Jurkat, Clone E6-1 (cell line): ENCODE measurements at places on chromosomes 12 and 14.

GRCh38 chr12:30880061-30880460, 46.5 kb upstream of the TSPAN11 start:
- DNase-seq, result no peak

DNA sequence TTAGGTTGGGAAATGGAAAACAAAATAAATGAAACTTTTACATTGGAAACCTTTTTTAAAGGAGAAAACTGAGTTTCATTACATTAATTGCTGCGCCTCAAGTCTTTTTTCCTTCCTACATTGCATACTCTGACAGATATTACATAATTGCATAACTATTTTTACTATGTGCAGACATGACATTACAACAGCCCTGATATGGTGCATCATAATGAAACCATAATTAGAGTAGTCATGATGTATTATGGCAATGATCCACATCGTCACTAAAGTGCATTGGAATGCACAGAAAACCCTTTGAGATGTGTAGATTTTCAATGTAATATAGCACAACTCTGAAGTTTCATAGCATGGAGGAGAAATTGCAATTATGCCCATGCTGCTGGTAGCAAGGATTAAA, 217.8 kb upstream of the NPAS3 start:
- no peak for DNase-seq

- no peak for DNase-seq
These were observed 26.8 kb upstream of the IRF2BPL start for GRCh38 chr14:77055306-77055705.

DNA sequence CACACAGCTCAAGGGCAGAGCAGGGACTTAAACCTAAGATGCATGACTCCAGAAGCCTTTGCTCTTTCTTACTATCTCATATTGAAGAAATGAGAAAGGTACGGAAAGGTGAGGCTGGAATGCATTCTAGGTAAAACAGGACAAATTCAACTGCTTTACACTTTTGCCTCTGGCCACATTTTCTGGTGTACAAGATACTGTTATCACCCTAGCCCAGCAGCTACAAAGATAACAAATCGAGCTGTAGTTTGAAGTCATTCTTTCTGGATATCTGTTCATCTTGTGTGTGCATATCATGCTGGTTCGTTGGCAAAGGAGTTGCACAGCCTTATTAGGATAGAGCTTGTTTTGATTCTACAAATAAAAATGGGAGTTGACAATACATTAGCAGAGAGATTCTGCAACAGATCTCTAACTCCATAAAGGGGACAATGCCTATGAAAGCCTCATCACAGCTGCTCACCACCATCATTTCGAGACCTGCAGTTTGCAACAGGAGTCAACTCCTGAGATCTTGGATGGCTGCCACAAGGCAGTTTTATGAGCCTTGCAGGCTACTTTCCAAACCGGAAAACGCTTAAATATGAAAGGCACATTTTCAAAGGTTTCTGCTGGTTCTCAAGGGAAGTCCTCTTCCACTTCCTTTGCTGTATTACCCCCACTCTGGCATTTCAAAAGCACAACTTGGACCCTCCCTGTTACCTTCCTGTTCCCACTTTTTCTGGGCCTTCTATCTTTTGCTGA, 64.9 kb downstream of the STXBP6 start:
- DNase-seq, result peak; percentile 41

DNA sequence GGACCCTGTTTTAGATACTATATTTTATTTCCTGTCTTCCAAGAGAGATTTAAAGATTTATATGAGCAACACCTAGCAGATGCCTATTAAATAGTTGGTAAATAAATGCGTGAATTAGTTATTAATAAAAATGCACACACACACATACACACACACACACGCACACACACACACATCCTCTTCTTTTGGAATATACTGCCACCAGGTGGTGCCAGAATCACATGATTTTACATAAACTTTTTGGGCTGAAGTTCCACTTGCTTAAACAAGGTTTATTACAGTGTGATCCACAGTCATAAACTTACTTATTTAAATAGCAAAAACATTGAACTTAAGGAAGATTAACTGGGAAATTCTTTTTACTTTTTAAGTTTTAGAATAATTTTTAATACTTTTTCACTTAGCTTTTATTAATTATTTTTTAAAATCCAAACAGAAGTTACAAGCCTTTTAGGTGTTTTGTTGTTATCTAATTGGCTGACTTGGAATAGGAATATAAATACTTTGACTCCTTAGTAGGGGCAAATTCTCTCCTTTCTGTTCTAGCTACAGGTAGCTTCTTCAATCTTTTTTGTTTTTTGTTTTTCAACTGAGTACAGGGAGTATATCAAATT, 17.5 kb downstream of the RAD51B start:
- DNase-seq, result peak; percentile 72

DNA sequence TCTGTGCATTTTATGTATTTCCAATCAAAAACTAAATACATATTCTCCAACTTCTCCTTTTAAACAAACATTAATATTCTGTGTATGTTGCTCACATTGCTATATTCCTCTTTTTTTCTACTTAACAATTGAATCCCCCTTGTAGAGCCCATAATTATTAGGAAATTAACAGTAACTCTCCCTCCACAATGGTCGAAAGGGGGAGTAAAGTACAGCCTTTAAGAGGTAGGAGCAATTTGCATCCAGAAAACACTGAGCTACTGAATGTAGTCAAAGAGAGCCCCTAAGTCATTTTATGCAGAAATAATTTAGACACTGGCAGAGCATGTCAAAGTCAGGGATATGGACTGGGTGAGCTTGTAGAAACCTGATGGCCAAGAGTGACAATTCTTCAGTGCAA, 57.2 kb upstream of the SCN8A start:
- DNase-seq, result no peak

DNA sequence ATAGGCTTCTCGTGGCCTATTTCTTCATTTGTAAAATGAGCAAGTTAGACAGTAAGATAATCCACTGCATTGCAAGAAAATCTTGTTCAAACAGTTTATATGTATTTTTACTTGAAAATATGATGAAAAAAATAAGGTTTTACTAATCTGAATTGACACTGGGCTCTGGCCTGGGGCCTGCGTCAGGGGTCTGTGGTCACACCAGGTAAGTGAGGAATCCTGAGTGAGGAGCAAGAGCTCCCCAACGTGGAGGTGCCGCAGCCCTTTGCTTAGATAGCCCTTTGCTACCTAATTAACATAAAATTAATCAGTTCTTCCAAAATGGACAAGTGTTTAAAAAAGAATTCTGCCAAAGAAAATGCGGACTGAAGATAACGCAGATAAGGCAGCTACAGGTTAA, 39.1 kb upstream of the STAB2 start:
- no peak for DNase-seq

- DNase-seq, result no peak
These were observed 159.8 kb downstream of the DPY19L2 start for GRCh38 chr12:63508543-63508942.

DNA sequence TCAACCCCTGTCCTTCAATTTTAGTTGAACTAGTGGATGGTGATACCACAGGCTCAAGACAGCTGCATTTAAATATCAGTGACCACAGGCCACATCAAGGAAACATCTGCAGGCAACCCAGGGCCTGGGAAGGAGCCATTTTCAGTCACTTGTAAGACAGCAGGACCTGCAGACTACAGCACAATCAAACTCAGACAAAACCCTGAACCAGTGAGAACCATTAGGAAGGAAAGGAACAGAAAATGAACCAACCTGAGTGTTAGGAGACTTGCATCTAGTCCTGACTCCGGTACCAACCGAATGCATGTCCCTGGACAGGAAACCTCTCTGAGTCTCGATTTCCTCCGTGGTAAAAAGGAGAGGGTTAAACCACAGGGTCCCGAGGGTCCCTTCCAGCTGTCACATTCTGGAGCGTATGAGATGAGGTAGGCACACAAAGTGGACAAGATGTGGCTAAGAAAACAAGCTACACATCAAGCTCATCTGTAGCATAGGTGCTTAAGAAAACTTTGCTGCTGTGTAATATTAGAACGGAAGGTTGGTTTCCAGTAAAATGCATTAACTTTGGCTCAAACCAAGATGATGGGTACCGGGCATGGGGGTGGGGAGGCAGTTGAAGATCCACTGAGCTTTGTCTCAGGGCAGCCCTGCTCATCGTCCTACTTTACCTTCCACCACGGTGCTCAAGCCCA, 1.6 kb upstream of the CDKN1B start:
- peak; percentile 72 for DNase-seq

- DNase-seq, result peak; percentile 49
These were observed 18.6 kb upstream of the GARIN2 start for GRCh38 chr14:67170660-67171059.

DNA sequence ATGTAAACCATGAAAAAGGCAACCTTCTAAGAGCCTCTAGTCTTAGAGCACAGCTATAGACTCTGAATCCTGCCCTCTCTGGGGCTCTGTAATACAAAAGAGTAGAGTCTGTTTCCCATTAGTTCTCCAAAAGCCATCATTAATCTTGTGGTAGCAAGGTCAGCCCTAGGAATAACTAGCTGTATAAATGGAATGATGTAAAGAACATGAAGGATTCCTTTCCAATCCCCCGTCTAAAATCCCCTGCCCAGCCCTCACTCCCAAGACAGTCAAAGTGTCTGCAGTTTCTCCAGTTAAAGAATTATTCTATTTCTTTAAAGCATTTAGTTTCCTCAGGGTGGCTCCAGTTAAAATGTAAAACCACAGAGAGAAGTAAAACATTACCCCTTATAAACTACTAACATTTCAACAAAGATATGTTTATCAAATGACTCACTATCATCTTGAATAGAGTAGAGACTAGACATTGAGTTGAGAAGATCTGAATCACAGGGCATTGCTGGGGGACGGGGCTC, 104.2 kb downstream of the ST8SIA1 start:
- no peak for DNase-seq
